Sigmoid colon (tissue), 7 donors: ENCODE measurements at places on chromosomes 4 and X. TPM values are rescaled to one million over a fixed set of nuclear protein-coding genes. Genes with fewer than 3 reads are reported as not detected.
A peak's percentile ranks its signal among the peaks of the same experiment; 100 is the strongest.

Gene USP17L11
- not detected for total RNA-seq

Gene FMR1NB
- not detected for total RNA-seq

Gene UFSP2
- 31.3 TPM for total RNA-seq

Gene PABPC1L2A
- total RNA-seq: not detected

- H3K36me3 ChIP-seq: no peaks in the 10 kb centered on the region
- H3K4me3 ChIP-seq: no peak overlapping the region
- no peaks in the 10 kb centered on the region for H3K27me3 ChIP-seq
- H3K4me1 ChIP-seq: no peaks in the 10 kb centered on the region
Observed at GRCh38 chrX:28058901-28059300, 77.7 kb upstream of the DCAF8L1 start.

DNA sequence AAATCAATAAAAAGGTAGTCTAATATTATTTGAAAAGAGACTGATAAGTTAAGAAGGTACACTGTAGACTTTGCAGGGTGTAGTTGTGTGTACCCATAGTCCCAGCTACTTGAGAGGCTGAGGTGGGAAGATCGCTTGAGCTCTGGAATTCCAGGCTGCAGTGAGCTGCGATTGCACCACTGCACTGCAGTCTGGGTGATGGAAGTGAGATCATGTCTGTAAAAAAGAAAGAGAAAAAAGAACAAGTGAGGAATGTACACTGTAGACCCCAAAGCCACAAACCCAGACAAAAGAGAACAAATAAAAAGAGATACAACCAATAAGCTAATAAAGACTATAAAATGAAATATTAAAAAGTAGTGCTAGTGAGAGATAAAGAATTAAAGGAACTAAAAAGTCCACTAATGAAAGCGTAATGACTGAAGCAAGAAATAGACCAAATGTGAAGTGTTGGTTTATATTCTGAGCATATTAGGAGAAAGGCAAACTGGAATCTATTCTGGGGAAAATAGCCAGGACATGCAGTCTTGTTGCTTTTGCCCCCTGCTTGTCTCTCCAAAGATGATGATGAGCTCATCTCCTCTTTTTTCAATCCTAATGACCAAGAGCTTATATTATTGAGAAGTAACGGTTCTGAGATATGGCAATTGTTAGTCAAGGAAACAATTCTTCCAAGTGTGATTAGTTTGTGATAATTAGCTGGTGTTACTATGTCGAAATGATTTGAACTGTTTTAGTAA, 19.1 kb downstream of the GSX2 start:
- H3K27ac ChIP-seq: no peak overlapping the region
- DNase-seq: no peak
- H3K36me3 ChIP-seq: no peaks in the 10 kb centered on the region
- H3K4me1 ChIP-seq: no peaks in the 10 kb centered on the region
- H3K4me3 ChIP-seq: no peak overlapping the region
- no peaks in the 10 kb centered on the region for H3K27me3 ChIP-seq

GRCh38 chr4:687971-688853, 739 bp downstream of the SLC49A3 start:
- H3K27ac ChIP-seq: peak overlapping the region; percentile 83
- no peaks in the 10 kb centered on the region for H3K27me3 ChIP-seq
- H3K4me1 ChIP-seq: no peaks in the 10 kb centered on the region
- no peaks in the 10 kb centered on the region for H3K36me3 ChIP-seq
- peak overlapping the region; percentile 56 for H3K4me3 ChIP-seq

DNA sequence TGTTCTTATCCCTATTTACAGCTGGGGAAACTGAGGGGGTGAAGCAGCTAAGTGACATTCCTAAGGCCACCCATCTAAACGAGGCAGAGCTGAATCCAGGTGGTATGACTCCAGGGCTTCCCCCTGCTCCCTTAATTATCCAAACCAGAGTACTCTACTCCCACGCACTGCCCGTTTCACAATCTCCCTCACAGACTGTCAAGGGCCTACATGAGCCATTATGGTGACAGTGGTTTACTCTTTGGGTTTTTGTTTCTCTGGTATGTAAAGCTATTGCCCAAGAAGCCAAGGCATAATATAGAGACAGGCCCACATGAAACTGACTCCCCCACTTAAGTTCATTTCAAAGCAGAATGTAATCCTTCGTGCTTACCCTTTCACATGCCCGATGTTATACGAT, 95.1 kb downstream of the NHS start:
- no peaks in the 10 kb centered on the region for H3K36me3 ChIP-seq
- H3K4me1 ChIP-seq: no peaks in the 10 kb centered on the region
- no peaks in the 10 kb centered on the region for H3K27me3 ChIP-seq
- H3K27ac ChIP-seq: no peak overlapping the region

- H3K27me3 ChIP-seq: no peaks in the 10 kb centered on the region
- DNase-seq: no peak
- no peaks in the 10 kb centered on the region for H3K4me1 ChIP-seq
Observed at GRCh38 chr4:172168888-172169287, 355.7 kb downstream of the GALNTL6 start.

DNA sequence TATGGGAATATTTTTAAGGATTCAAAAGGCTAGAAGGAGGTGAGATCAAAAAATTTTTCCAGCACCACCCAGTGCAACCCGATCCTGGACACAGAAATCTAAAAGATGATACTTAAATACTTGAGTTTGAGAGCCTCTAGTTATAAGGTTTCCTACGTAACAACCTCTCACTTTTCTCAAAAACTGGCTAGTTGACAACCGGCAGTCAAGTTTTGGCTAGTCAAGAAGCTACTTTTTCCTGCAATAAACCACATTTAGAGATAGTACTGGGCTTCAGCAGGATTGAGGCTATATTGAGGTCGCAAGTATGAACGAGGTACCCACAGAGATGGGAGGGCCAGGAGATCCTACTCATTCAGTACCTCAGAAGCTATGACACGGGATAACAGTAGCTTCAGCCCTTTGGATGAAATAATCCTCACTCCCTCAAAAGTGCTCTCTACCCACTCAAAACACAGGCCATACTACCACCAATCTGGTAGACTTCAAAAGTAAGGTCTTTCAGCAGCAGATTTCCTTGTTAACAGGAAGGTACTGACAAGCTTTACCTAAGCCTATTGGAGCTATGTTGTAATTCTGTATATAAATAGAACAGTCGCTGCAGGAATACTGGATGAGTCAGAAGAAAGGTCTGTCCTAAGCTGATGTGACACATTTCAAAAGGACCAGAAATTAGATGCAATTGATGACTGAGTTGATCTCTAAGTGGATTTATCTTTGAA, 1.5 kb upstream of the TSPAN5 start:
- no peak overlapping the region for H3K27ac ChIP-seq
- no peaks in the 10 kb centered on the region for H3K27me3 ChIP-seq
- H3K4me1 ChIP-seq: peaks cover 26% of the 10 kb centered on the region
- no peak for DNase-seq
